Naive B cell (primary cell): ENCODE measurements at places on chromosomes 16 and 17. TPM values are rescaled to one million over a fixed set of nuclear protein-coding genes. Genes with fewer than 3 reads are reported as not detected.
A peak's percentile ranks its signal among the peaks of the same experiment; 100 is the strongest.

DNA sequence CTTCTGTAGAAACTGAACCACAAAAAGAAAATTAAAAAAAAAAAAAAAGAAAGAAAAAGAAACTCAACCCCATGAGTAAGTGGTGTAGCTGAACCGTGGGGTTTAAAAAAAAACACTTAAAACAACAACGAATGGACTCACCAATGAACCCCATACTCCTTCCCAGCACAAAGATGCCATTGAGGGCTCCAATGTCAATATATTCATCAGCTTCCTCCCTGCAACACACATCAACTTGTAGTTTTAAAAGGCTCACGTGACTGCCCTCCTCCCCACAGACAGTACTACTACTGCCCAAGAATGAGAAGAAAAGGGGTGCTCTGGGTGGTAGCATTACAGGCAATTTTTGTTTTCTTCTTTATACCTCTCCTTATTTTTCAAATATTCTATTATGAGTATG is 3.3 kb upstream of the KLHL11 start:
- H3K36me3 ChIP-seq: no peaks in the 10 kb centered on the region
- no peak overlapping the region for H3K4me3 ChIP-seq
- DNase-seq: no peak

DNA sequence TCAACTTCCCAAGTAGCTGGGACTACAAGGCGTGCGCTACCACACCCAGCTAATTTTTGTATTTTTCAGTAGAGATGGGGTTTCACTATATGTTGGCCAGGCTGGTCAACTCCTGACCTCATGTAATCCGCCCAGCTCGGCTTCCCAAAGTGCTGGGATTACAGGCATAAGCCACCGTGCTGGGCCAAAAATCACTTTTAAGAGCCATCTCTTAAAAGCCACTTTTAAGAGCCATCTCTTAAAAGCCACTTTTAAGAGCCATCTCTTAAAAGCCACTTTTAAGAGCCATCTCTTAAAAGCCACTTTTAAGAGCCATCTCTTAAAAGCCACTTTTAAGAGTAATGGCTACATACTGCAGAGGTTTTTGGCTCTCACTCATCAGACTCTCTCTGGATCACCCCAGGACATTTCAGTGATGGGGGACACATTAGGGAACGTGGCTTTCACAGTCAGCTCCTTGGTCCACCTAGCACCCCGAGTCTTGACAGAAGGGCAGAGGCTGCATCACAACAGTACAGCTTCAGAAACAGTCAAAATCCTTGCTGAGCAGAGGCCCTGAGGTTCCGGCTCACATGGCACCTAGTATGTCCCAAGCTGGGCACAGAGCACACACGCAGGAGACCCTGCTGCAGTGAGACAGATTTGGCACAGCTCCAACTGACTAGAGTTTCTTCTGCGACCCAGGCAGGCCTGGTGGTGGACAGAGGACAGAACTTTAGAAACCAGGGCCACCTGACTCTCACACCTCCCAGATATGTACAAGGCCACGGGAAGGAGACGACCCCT is 23.6 kb downstream of the RANBP10 start:
- no peak overlapping the region for H3K4me3 ChIP-seq
- H3K4me1 ChIP-seq: peaks cover 34% of the 10 kb centered on the region
- DNase-seq: no peak
- no peak overlapping the region for H3K27ac ChIP-seq
- no peaks in the 10 kb centered on the region for H3K27me3 ChIP-seq
- no peaks in the 10 kb centered on the region for H3K36me3 ChIP-seq

DNA sequence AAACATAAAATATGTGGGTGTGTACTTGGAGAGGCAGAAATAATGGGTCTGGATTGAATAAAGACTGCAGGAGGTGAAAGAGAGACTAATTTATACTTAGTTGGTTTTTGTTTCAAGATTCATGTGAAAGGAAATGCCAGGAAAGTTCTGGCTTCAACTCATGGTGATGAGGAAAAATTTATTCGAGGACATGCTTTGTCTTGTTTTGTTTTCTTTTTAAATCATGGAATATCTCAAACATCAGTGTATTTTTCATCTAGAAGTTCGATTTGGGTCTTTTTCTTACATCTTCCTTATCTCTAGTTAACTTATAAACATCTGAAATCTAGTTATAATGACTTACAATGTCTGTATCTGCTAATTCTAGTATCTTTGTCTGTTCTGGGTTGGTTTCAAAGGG is 115.1 kb downstream of the CDK5R1 start:
- H3K4me3 ChIP-seq: no peak overlapping the region
- no peak for DNase-seq
- peaks cover 7% of the 10 kb centered on the region for H3K27me3 ChIP-seq
- H3K36me3 ChIP-seq: no peaks in the 10 kb centered on the region

DNA sequence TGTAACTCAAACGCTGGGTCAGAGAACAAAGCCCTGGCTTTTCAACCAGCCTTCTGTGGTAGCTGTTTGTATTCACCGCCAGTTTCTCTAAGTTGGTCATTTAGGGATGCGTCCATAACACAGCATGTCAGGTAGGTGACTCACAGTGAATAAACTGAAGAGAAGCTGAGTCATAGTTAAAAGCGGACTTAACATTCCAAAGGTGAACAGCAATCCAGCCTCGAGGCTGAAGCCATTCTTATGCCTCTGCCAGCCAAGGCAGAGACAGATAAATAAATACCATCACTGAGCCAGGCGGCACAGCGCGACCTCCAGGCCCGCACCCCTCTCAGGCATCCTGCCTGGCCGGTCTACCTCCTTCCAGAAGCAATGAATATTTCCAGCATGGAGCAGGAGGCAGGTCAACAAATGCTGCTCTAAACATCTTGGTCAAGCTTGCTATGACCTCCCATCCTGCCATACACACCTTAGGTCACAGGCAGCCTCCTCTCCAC is 12.4 kb upstream of the CACNG4 start:
- H3K36me3 ChIP-seq: no peaks in the 10 kb centered on the region
- no peak overlapping the region for H3K27ac ChIP-seq
- H3K27me3 ChIP-seq: no peaks in the 10 kb centered on the region
- no peaks in the 10 kb centered on the region for H3K4me1 ChIP-seq

DNA sequence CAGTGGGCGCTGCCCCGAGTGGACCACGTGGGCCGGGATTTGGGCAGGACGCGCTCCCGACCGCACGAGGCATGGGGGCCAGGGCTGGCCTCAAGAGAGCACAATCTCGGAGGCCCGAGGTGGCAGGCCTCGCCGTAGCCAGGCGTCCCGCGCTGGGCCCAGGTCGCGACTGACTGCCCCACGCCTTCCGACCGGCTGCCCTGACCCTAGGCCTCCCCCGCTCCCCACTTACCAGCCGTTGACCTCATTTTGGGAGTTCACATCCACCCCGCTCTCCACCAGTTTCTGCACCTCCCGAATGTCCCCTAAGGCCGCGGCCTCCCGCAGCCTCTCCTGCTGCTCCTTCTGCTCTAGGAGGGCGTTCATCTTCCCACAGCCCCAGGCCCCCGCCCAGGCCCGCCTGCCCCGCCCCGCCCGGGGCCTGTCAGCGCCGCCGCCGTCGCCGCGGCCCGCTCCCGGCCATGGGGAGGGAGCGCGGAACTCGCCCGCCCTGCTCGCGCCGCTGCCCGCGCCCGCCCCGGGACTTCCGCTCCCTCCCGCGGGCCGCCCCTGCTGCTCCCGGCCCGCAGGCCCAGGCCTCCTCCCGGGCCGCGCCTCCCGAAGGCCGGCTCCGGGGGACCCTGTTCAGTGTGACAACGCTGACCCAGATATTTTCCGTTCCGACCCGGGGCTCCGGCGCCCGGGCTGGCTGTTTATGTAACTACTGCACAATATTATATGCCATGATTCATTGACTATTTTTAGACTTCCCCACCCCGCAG is at the start of gene ANKRD40:
Gene ANKRD40, minus strand, starts transcription at position 626 of the 761 bp plus-strand sequence. Its CDS starts 260 bp downstream, at position 366.
- H3K36me3 ChIP-seq: peaks cover 5% of the 10 kb centered on the region
- peak within 1 kb of the TSS; percentile 95 for H3K4me3 ChIP-seq
- H3K27me3 ChIP-seq: no peaks in the 10 kb centered on the region
- peak; percentile 89 for DNase-seq

DNA sequence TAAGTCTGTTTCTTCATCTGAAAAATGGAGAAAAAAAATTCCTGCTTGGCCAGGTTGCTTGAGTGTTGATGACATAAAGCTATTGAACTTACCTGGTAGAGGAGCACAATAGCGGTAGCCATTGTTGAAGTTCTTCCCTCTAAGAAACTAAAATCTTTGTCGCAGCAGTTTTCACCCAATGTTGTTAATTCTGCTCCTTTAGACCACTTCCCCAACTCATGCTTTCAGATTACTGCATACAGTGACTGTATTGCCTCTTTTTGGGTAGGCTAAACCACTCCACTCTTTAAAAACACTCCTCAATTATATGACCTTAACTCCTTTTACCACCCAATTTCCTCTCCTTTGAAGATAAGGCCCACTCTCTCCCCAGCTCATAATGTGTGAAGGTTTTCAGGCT is 35.7 kb upstream of the CCL2 start:
- no peak overlapping the region for H3K27ac ChIP-seq
- peaks cover 50% of the 10 kb centered on the region for H3K27me3 ChIP-seq
- H3K36me3 ChIP-seq: peaks cover 3% of the 10 kb centered on the region
- no peak overlapping the region for H3K4me3 ChIP-seq

DNA sequence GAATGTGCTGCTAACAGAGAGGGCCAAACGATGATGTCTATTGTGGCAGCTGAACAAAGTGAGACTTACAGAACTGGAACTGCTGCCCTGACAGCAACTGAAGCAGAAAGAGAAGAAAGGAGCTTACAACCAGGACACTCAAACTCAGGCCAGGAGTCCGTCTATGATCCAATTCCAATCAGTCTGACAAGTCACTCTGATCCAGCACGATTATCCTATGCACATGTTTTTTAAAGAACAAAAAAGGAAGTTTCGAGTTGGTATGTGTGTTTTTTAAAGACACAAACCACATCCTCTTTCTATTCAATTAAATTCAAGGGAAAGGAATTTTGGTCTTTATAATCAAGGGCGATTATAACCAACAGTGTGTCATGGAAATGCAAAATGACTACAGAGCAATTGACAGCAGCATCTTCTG is 42.4 kb upstream of the MTMR4 start:
- H3K4me3 ChIP-seq: peak overlapping the region; percentile 81
- no peaks in the 10 kb centered on the region for H3K27me3 ChIP-seq
- H3K4me1 ChIP-seq: peaks cover 34% of the 10 kb centered on the region
- H3K36me3 ChIP-seq: no peaks in the 10 kb centered on the region
- H3K27ac ChIP-seq: no peak overlapping the region

DNA sequence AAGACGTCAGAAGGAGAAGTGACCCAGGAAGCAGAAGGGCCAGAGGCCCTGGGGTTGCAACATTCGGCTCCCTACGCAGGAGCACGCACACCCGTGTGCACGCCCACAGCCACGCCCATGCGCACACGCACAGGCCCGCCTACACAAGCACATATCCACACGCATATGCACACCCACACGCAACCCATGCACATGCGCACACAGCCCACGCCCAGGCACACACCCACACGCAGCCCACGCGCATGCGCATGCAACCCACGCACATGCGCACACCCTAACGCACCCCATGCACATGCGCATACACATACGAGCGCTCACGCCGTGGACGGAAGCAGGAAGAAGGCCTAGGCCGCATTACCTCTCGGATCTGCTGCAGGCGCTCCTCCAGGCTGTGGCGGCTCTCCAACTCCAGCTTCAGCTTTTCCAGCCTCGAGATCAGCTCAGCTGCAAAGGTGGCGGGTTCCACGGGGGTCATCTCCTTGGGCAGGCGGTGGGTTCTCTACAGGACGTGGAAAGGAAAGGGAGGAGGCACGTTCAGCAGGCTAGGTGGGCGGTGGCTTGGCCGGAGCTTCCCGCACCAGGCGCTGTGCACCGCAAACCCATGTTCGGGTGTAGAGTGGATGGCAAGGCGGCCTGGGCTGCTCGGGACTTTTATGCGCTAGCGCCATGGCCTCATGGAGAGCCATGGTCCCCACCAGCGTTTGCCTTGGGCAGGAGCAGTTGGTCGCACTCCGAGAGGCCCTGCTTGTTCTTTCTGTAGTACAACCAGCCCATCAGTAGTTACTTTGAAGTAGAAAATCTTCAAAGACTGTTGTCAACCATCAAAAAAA is 23.4 kb downstream of the AXIN2 start:
- no peaks in the 10 kb centered on the region for H3K36me3 ChIP-seq
- peaks cover 7% of the 10 kb centered on the region for H3K27me3 ChIP-seq
- H3K27ac ChIP-seq: no peak overlapping the region
- no peak for DNase-seq
- H3K4me3 ChIP-seq: no peak overlapping the region

GRCh38 chr16:22123759-22124490 is 31.6 kb downstream of the VWA3A start:
- H3K27ac ChIP-seq: no peak overlapping the region
- H3K4me3 ChIP-seq: no peak overlapping the region
- peaks cover 5% of the 10 kb centered on the region for H3K36me3 ChIP-seq
- DNase-seq: no peak
- peaks cover 13% of the 10 kb centered on the region for H3K4me1 ChIP-seq
- H3K27me3 ChIP-seq: peaks cover 19% of the 10 kb centered on the region

DNA sequence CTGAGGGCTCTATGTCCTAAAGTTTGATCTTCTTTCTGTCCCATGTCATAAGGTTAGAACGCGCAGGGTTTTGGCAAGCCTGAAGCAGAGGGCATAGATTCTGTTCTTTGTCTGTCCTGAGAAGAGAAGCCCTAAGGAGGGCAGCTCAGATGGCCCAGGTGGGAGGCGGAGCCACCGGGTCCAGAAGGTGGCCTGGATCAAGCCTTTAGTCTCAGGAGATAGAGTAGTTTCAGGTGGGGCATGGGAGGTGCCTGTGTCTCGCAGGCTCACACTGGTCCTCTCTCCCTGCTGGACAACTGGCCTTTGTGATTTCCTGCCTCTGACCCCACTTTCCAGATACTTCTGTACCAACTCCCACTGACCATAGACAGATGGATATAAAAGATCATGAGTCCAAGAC is 44.2 kb upstream of the DNAJA2 start:
- no peaks in the 10 kb centered on the region for H3K27me3 ChIP-seq
- peak overlapping the region; percentile 59 for H3K4me3 ChIP-seq
- H3K4me1 ChIP-seq: peaks cover 23% of the 10 kb centered on the region
- DNase-seq: no peak
- no peaks in the 10 kb centered on the region for H3K36me3 ChIP-seq
- peak overlapping the region; percentile 91 for H3K27ac ChIP-seq

DNA sequence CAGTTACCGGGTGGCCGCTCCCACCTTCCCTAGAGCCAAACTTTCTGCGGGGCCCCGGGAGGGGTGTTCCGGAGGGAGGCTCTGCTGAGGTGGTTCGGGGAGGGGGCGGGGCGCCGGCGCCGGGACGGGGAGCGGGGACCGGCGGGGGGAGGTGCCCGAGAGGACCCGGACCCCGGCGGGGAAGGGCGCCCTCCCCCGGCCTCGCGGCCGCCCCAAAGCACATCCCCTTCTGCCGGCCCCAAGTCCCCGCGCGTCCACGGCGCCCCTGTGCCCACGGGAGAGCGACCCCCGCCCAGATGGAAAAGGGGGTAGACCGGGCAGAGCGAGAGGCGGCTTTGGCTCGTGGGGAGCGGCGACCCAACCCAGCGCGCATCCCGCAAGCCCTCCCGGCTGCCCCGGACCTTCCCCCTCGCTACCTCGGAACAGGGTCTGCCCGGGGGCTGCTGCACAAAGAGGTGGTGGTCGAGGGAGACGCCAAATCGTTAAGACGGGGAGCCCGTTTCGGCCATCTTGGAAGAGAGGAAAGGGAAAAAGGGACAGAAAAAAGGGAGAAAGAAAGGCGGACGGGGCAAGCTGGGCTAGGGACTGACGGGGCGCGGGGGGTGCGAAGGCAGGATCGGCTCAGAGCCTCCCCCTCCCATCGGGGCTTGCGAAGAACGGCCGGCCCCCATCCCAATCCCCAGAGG is 530 bp downstream of the PCGF2 start:
- H3K36me3 ChIP-seq: peaks cover 12% of the 10 kb centered on the region
- no peak for DNase-seq
- H3K27ac ChIP-seq: peak overlapping the region; percentile 38
- H3K27me3 ChIP-seq: peaks cover 22% of the 10 kb centered on the region

SOST gene
- not detected for polyA plus RNA-seq

OR1A1 gene
- not detected for polyA plus RNA-seq

FAM20A gene
- polyA plus RNA-seq: 0.11 TPM
